ENCODE measurements at places on chromosomes 7 and 10.

GRCh38 chr10:103514244-103514643 lies 20.7 kb downstream of the NEURL1 start:
- DNase-seq: no peak

DNA sequence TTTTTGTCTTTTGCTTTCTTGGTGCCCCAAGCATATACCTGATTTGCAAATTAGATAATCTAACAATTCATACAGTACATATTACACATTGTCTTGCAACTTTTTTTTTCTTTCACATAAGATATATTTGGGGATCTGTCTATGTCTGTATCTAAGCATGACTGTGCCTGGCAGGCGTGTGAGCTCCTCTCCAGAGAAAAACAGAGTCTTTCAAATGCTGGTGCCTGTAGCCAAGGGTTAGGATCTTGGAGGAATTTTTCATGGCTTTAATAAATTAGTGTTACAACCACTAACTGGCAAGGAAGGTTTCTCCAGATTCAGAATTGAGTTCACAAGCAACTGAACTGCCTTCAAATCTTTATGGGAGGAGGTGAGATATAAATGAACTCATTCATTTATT lies 14.8 kb upstream of the SLF2 start:
- no peak for DNase-seq

GRCh38 chr7:24701261-24702235 lies 55.7 kb downstream of the GSDME start:
- DNase-seq: no peak

DNA sequence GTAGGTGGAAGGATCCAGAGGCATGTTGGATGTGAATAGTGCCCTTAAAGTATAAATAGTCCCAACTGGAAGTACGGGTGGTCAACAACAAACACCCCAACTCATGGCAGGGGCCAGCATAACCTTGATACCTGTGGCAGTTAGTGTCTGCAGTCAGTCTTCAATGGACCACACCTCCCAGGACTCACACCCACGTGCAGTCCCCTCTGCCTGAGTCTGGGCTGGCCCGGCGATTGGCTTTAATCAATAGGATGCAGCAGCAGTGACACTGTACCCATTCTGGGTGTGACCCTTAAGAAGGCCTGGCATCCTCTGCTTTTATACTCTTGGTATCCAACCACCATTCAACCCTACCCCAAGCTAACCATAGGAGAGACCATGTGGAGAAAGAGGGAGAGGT lies 18.6 kb downstream of the DRGX start:
- no peak for DNase-seq

DNA sequence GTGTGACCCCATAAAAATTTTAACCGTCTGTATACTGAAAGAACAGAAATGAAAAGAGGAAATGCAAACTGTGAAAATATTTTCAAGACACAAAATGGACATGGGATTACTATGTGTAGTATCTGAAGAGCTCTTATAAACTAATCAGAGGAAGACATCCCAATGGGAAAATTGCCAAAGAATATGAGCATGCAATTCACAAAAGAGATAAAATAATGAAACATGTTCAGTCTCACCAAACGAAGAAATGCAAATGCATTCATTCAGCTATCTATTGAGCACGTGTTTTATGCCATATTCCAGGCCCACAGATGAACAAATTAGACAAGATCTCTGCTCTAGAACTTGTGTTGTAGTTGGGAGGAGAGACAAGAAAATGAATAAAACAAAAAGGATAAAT lies 63.2 kb downstream of the NHLRC2 start:
- DNase-seq: no peak

DNA sequence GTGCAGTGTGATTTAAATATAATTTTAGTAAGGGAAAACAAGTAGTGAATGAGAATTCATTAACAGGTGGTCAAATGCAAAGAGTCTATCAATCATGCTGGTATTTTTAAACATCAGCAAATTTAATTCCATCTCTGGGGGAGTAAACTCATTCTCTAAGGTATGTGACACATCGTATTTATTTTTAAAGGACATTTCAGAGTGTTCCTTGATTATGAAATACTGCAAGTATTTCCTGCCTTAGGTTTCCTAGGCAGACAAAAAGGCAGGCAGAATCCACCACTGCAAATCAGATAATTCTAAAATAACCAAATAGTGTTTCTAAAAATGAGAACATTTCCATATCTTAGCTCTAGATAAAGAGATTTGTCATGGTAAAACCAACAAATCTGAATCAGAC lies 193.8 kb downstream of the LRRTM3 start:
- DNase-seq: no peak

GRCh38 chr10:6473430-6473829 lies 106.6 kb downstream of the PRKCQ start:
- no peak for DNase-seq

DNA sequence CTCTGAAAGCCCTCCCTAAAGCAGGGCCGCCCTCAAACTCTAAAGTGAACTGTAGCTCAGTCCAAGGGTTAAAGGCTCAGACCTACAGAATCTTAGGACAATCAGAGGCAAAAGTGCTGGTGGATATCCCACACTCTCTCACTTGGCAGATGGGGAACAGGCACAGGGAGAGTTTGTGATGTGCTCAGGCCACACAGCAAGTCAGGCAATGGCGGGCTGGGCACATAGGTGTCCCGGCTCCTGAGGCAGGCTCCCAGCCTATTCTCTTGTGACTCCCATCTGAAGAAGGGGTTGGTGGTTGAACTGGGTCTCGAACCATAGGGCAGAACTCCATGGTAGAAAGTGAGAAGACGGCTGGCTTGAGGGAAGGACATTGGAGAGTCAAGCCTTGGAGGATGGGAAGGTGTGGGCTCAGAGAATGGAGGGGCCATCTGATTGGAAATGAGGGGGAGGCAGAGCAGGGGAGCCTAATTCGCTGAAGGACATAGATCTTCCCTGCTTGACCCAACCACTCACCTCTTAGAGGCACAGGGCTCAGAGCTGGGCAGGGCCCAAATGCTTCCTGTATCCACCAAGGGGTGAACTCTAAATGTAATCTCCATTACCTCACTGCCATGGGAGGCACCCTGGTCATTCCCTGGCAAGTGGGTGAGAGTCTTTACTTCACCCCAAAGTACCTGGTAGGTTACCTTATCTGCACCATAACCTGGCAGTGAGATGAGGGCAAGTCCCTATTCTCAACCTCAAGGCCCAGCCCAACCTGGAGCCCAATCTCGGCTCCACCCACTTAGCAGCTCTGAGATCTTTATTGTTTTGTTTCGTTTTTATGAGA lies 4.9 kb upstream of the ZMIZ1 start:
- DNase-seq: no peak

DNA sequence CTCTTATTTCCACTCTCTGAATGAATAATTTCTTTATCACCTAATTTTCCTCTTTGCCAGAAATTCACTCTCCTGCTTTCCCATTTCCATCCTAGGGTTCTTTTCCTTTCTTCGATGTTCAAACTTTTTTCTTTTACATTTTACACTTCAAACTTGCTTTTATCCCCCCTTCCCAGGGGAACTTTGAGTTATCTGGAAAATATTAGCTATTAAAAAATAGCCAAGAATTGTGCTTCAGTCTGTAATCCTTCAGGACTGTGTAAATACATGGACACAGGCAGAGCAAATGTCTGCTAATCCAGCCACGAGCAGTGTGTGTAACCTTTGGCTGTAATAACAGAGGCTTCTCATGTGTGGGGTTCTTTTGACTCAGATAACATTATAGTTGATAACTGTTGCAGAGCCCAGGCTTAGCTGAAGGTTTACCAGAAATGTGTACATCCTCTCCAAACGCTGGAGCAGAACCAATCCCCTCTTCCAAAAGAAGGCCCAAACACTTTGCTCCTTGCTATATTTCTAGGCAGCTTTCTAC lies 4.6 kb downstream of the ASB4 start:
- DNase-seq: no peak

GRCh38 chr10:110151467-110151866 lies 55.9 kb upstream of the MXI1 start:
- DNase-seq: no peak

GRCh38 chr10:73907841-73908517 lies 3.0 kb upstream of the PLAU start:
- DNase-seq: no peak

DNA sequence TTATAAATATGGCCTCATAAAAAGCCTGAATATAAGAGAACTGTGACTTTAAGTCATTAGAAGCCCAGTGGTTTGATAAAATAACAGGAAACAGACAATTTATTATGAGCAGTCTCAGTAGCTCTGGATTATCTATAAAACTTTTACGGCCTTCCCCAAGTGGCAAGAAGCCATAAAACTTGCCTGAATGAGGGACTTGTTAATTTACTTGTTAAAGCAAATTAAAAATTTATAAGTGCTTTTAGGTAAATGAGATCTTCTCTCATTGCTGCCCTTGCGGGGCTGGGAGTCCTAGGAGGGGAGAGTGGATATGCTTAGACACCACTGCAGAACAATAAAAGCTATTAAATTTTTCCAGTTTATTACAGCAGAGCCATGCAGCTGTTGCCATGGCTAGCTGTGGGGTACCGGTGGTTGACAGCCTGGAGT lies 499.9 kb downstream of the AUTS2 start:
- peak; percentile 17 for DNase-seq

GRCh38 chr10:133403784-133404183 lies 9.8 kb downstream of the MTG1 start:
- DNase-seq: no peak

DNA sequence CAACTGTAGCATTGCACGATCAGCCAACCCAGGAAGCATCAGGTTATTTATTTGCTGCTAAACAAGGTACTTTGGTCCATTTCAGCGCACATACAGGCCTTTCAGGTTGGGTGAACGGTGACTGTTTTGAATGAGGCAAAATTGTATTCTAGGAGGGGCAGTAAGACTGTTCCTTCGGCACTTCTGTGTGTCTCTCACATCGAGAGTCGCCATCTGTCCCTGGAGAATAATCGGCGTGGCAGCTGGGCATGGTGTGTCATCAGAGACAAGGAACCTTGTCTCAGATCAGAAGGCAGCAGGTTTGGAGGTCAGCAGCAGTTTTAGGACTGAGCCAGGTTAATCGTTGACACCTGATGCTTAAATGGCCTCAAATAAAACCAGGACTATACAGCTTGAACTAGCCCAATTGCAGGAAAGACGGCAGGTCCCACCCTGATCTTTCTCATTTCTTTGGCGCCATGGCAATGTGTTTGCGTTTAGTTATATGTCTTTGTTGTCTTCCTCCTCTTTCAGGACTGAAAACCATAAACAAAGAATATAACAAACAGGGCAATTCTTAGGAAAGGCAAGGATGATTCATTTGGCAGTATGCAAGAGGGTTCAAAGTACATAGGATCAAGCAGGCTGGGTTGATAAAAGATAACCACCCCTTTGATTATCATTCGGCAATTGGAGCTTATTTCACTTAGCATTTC lies 92.0 kb upstream of the PRR15 start:
- no peak for DNase-seq

- no peak for DNase-seq
These were observed 76.1 kb downstream of the CYP26A1 start for GRCh38 chr10:93149761-93150160.

DNA sequence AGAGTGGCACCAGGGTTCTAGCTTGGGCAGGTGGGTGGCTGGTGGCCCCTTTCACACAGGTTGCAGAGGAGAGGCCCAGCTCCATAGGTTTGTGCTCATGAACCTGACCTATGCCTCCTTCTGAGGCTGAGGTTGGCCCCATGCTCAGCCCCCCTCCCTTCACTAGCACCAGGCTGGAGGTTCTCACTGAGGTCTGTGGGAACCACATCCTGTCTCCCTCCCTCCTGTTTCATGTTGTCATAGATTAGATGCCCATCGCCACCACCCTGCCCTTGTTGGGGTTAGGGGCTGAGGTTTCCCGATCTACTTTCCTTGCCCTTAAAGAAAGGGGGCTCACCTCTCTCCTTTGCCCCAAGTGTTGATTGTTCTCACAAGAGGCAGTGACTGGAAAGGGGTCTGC lies 14.7 kb downstream of the NEUROG3 start:
- no peak for DNase-seq

DNA sequence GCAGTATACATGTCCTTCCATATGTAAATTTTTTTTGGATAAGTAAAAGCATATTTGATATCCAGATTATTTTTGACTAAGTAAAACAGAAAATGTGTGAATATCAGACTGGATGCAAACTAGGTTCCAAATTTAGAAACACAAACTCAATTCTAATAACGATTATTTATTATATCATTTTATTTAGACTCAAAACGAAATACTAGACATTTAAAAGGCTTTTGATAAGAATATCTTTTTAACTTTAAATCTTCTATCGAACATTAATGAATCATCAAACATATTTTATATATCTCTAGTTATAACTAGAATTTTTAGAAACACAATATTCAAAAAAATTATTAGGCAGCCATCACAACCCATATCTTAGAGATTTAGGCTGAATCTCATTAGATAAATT lies 195.2 kb upstream of the KCND2 start:
- no peak for DNase-seq

DNA sequence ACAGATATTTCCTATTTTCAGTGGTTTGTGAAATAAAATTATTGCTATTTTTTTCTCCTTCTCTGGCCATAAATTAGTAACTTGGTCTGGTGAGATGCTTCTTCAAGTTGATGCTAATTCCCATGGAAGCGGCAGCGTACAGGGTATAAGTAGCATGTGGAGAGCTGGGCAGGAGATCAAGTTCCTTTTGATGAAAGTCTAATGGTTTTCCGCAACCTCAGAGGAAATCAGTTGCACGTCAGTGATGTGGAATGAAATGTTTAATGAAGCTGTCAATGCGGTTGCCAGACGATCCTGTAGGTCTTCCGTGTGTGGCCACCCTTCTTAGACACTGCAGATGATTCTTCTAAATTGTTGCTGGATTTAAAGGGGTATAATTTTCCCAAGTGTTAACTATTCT lies 236.4 kb upstream of the GRM3 start:
- no peak for DNase-seq

GRCh38 chr10:843703-844102 lies 87.8 kb downstream of the LARP4B start:
- no peak for DNase-seq

- DNase-seq: no peak
These were observed 682.8 kb upstream of the NRP1 start for GRCh38 chr10:34017281-34017680.

GRCh38 chr10:105391670-105392351 lies 750.7 kb downstream of the SORCS3 start:
- no peak for DNase-seq

GRCh38 chr7:111172564-111173257 lies 81.8 kb downstream of the LRRN3 start:
- DNase-seq: no peak

- DNase-seq: no peak
These were observed 21.7 kb upstream of the PWWP2B start for GRCh38 chr10:132375116-132375794.

DNA sequence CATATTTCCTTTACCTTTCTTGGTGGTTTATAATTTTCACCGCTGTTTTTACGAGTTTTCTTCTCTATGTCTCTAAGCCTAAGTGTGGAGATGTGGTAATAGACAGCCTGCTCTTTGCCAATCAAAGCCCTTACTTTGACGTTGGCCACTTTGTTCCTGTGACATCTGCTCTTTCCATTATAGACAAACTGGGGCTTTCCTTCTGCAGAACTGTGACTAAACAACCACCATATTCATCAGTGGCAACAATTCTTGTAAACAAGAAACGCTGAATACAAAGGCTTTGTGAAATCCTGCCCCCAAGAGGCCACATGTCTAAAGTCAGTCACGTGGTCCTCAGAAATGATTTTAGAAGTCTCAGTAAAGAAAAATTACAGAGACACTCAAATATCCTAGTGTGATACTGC lies 59.6 kb upstream of the CAPZA2 start:
- no peak for DNase-seq

GRCh38 chr7:151550656-151551286 lies 31.1 kb upstream of the RHEB start:
- DNase-seq: no peak

All from NCI-H1436 treated with DMSO at 0.1 percent for 48 hours (cell line).